ENCODE measurements at places on chromosomes 5 and 9.

DNA sequence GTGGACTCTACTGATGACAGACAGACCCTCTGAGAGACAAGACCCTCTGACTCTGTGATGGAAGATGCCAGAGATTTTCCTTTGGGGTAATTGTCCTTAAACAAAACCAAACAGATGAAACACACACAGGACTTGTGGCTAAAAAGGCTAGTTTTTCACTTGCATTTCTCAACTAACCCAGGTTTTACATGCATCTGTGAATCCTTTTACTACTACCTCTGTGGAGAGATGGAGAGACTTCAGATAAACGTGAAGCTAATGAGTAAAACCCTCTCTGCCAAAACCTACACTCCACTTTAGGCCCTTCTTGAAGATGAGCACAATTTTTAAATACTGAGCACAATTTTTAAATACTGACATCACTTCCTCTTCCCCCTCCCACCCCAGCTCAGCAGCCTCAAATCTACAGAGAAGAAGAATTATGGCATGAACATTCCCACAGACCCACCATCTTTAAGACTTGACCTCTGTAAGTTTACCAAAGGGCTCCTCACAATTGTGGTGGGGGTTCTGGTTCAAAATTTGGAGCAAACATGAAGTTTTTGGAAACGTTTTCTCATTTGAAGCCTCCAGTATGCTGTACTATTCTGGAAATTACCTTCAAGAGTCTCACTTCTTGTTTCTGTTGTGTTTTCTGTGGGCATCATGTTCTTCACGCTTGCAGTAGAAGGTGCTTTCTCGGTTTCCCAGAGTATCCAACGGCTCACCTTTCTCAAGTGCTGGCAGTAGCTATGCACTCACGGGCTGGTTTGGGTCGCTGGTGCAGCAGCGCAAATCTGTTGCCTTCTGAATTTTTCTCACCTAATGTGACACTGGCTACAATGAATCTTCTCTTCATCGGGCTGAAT is 42.7 kb downstream of the ACER2 start:
- no peak for DNase-seq

- no peak for DNase-seq
Measured at GRCh38 chr5:99169309-99169708, 240.5 kb upstream of the CHD1 start.

- no peak for DNase-seq
Measured at GRCh38 chr5:67063791-67064190, 132.8 kb downstream of the CD180 start.

DNA sequence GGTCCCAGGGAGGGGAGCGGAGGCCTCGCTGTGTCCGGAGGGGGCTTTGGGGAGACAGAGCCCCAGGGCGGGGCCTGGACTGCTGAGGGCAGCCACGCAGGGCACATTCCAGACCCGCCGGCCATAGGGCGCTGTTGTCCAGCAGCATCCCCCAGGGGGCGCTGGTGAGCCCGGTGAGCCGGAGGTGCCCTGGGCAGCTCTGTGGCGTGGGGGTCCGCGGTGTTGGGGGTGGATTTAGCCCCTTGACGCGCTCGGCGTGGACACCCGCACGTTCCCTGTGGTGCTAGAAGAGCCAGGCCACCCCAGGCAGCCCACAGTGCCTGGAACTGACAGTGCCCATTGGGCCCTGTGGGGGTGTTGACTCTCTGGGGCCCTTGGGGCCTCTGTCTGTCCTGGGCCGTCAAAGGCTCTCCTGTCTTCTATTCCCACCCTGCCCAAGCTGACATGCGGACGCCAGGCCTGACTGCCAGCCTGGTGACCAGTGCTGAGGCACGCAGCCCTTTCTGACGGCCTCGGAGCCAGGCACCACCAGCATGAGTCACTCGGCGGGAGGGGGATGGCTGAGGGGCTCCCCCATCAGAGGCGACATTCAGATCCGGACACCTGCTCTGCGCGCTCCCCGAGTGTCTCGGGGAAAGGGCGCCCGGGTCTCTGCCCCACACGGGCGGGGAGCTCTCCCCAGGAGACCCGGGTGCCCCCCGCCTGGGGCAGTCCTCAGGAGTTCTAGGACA is 23.9 kb downstream of the TPPP start:
- DNase-seq = no peak

DNA sequence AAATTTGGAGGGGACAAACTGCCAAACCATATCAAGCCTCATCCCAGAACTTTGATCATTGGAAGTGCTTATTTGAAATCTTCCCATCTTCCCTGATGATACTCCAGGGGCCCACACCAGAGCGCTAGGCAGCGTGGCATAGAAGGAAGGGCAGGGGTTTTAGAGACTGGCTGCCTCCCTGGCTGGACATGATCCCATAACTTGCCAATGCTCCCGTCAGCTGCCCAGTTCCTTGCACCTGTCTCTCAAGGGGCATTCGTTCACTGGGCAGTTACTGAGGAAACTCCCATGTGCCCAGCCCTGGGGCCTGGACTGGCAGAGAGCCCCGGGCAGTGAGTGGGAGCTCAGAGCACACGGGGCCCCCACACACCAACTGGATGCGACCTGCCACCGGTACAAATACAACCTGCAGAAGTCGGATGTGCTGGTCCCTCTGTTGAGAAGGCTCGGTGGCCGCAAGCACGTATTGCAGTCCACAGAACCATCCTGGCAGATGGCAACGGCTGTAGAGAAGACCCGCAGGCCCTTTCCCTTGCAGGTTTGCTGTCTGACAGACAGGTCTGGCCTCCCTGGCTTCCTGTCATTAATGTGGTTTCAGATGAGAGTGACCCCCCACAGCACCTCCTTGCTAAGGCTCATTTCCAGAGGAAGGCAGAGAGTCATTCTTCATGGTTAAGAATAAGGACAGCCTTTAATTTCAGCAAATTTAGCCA is 122.4 kb downstream of the MVB12B start:
- DNase-seq = no peak

DNA sequence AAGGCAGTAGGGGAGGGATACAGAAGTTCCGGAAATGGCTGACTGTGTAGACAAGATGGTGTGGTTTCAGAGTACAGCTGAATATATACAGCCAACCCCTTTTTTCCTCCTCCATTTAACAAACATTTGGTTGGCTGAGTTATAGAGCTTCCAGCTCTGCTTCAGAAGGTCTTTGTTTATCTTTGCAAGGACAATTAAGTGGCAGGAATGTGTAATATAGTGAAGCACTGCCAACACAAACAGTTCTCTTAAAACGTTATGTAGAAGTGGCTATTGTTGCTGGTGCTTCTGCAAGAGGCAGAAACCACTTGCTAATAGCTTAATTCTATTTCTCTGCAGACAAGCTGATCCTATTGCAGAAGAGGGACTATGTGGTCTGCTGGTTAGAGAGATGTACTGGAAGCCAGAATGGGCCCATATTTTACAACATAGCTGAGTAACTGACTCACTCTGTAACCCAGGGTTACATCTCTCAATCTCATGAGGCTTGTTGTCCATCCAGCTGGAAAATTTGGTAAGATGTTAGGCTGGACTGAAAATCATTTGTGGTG is 62.7 kb upstream of the OSMR start:
- no peak for DNase-seq

- DNase-seq = no peak
Measured at GRCh38 chr5:133128066-133128465, 76.3 kb downstream of the HSPA4 start.

DNA sequence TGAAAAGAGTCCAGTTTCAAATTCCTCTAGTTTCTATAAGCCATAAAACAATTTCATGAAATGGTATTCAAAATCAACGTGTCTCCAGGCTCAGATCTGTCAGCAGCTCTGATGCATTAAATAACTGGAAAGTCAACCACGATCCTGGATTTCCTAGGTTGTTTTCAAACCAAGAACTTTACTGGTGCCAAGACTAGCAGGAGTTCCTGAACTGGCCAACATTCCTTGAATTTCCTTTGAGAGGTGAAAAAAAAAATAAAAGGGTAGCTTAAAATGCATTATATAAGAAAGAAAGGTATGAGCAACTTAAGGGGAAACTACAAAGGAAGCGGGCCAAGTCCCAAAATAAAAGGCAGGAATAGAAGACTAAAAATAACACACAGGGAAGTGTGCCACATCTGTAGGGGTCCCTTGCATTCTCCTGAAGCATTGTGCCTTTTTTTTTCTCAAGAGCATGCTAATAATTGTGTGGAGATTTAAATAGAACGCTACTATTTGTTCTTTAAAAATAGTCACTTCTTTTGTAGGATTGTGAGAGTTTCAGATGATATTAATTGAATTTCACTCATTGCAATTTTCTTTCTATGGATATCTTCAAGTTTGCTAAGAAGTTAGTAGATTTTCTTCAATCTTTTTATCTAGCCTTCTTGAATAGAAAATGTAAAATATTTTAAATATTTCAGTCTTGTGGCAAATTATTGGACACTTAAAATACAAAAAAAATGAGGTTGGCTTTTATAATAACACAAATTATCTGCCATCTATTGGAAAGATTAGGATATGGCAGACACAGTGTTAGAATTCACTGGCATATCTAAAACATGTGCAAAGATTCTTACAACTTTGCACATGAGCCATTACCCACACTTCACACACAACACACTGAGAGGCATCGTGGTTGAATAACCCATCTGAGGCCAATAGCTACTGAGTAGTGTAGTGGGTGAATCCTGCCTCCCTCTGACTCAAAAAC is 15.3 kb downstream of the ESM1 start:
- DNase-seq = no peak

GRCh38 chr9:81622471-81623255 is 66.7 kb downstream of the TLE1 start:
- DNase-seq = no peak

- DNase-seq = no peak
Measured at GRCh38 chr5:35303152-35303551, 72.9 kb upstream of the PRLR start.

DNA sequence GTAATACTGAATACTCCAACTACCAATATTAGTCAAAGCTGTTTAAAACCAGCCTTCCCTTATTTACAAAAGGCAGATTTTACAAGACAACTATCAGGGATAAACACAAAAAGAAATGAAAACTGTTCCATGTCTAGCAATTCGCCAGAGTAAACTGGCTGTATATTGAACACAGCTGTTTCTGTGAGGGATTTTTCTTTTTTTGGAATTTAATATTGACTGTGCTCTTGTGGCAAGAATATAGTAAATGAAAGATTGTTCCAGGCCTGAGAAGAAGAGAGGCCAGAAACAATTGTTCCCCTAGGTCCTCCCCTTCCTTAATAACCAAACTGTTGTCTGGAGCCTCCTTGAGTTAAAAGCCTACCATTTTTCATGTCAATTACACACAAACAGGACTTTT is 188.6 kb downstream of the PDE4D start:
- no peak for DNase-seq

DNA sequence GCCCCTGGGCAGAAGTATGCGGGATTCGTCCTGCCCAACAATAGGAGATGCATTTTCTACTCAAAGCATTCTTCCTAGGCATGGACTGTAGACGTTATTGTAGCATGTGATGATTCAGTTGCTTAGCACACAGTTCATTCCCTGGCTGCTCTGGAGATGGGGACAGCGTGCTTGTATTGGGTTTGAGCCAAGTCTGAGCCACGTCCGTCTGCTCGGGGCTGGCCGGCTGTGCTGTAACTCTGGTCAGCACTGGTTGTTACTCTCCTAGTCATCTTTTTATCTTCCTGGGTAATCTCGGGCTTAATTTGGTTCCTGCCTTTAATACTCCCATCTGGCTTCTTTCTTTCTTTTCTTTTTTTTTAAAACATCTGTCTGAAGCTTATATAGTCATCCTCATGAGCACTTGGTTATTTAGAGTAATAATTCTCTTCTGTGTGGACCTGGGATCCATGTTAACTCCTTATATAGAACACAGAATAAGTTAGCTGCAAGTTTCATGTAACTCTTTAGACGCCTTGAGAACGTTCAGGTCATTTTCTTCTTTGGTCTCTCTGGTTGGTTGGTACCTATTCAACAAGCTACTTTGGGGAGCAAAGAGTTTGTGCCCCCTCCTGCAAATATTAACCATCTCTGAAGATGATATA is 118.8 kb upstream of the RPS23 start:
- DNase-seq = no peak

DNA sequence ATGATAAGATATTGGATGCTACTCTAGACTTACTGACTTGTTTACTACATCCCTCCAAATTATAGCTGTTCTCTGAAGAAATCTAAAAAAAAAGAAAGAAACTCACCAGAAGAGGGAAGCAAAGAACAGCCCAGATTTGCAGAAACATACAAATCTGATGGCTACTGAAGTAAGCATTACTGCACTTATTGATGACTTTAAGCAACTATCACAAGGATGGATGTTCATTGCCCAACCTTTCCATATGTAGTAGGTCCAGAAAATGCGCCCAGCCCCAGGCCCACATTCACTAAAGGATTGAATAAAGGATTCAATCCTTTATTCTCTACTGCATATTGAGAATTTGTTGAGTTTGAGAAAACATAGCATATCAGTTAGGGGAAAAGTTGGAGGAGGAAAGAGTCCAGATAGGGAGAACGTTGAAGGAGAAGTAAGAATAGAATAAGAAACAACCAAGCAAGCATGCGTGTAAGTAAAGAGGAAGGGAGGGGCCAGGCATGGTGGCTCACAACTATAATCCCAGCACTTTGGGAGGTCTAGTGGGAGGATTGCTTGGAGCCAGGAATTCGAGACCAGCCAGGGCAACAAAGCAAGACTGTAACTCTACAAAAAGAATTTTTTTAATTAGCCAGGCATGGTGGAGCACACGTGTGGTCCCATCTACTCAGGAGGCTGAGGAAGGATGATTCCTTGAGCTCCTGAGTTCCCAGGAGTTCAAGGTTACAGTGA is 33.8 kb upstream of the DTWD2 start:
- DNase-seq = no peak

DNA sequence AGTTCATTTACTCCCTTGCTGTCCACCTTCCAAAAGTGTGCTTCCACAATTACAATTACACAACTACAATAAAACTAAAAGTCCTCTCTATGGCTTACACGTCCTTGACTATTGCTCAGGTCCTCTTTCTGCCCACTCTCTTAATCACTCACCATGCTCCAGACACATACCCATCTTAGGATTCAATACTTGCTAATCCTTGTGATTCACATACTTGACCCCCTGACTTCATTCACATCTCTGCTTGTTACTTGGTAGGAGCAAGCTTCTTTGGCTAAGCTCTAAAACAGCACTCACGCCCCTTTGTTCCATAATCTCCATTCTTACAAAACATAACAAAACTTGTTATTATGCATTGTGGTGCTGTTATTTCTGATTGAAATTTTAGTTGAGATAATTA is 215.8 kb downstream of the EDIL3 start:
- DNase-seq = no peak

GRCh38 chr9:111008158-111009075 is 29.9 kb downstream of the LPAR1 start:
- DNase-seq = no peak

DNA sequence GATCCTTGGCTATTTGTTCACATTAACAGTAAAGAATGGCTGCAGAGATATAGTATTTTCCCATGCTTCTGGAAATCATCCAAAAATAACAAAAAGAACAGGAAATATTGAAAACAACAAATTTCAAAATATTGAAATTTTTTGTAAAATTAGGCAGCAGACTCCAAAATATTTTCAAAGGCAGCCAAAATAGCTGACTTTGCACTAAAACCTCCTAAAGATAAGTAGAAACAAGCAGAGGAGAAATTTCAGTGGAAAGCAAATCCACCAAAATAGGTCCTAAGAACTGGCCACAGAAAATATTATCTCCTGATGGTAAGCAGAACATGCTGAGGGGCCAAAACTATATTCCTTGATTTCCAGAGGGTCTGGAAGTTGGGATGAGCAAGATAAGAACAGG is 456.3 kb upstream of the DMAC1 start:
- no peak for DNase-seq

All from stimulated activated CD8-positive, alpha-beta memory T cell treated with anti-CD3 and anti-CD28 coated beads, Interleukin-2, amount 100 ng/mL, for 1 hour (primary cell).